MG63 (cell line): ENCODE measurements at places on chromosomes 7 and 10.

GRCh38 chr7:1322240-1323110 lies 89.8 kb downstream of the UNCX start:
- no peak for DNase-seq

GRCh38 chr10:78458983-78459638 lies 425.4 kb downstream of the RPS24 start:
- DNase-seq: no peak

- no peak for DNase-seq
Measured at GRCh38 chr7:143877098-143877497, 24.9 kb downstream of the TCAF1 start.

DNA sequence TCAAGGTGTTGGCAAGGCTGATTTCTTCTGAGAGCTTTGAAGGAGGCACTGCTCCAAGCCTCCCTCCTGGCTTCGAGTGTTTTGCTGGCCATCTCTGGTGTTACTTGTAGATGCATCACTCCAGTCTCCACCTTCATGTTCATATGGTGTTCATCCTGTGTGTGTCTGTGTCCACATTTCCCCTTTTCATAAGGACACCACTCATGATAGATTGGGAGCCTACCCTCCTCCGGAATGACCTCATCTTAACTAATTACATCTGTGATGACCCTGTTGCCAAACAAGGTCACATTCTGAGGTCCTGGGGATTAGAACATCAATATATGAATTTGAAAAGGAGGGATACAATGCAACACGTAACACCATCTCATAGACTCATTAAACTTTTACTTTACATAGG lies 119.0 kb downstream of the CREB5 start:
- DNase-seq: no peak

- DNase-seq: no peak
Measured at GRCh38 chr10:88113232-88113631, 249.8 kb downstream of the PTEN start.
